ENCODE measurements at places on chromosomes 16 and 17.

DNA sequence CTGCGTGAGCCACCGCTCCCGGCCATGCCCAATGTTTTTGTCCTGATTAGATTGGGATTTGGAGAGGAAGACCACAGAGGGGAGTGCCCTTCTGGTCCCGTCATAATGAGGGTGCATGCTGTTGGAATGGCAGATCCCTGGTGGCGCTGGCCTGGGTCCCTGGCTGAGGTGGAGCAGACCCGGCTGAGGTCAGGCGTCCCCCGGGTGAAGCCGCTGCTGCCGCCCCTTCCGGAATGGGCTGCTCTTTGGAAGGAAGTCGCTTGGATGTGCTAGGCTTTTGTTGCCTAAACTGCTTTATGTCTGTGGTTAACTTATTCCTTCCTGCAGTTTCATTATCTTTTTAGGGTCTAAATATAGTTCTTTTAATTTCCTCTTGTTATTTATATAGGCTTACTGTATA, 120.3 kb upstream of the CHMP6 start:
- no peak for DNase-seq

GRCh38 chr17:81651692-81652091, 4.7 kb downstream of the PDE6G start:
- no peak for DNase-seq

DNA sequence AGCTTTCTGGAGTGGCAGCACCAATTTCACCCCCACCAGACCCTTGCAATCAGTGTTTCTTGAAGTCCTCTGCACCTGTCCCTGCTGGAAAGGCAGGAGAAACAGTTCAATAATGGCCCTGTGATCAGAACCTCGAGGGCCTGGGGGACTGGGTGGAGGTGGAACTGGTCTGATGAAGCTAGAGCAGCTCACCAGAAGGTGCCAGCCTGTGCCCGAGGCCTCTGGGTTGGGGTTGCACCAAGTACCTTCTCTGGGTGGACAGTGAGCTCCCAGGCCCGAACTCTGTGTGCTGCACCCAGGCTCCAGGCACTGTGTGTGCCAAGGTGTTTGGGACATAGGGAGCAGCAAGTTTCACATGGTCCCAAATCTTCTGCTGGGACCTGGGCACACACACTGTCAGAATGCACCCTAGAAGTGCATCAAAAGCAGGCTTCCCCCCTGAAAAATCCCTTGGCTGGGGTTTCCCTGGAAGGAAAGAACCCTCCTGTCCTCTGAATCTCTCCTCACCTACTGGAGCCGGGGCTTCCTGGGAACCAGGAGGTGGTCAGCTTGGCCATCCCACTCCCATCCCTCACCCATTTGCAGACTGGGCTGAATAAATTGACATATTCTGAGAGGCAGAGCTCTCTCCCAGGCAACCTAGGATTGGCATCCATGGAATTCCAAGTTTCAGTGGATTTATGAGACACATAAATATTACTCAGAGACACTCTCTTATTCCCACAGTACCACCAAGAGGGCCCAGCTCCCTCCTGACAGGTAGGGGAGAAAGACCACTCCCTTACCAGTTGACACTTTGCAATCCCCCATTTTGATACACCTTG, 17.4 kb downstream of the CD300LG start:
- DNase-seq = no peak

- no peak for DNase-seq
Observed at GRCh38 chr17:7846063-7846735, 8.7 kb upstream of the TMEM88 start.

DNA sequence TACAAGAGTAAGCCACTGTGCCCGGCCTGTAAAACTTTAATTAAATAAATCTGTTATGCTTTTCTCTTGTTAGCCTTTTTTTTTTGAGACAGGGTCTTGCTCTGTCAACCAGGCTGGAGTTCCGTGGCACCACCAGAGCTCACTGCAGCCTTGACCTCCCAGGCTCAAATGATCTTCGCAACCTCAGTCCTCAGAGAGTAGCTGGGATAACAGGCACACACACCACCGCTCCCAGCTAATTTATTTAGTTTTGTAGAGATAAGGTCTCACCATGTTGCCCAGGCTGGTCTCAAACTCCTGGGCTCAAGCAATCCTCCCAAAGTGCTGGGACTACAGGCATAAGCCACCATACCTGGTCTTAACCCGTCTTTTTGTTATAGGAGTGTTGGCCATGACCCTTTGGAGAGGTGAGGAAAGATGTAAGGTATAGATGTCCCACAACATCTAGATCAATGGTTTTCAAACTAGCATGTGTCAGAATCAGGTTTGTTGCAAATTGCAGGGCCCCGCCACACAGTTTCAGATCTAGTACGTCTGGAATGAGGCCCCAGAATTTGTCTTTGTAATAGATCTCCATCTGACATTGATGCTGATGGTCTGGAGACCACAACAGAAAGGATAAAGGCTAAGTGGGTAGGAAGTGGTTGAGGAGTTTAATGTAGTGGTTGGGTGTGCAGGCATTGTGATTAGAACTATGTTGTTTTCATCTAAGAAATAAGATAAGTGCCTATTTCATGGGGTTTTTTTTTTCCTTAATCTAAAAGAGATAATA, 4.3 kb upstream of the GGA2 start:
- no peak for DNase-seq

DNA sequence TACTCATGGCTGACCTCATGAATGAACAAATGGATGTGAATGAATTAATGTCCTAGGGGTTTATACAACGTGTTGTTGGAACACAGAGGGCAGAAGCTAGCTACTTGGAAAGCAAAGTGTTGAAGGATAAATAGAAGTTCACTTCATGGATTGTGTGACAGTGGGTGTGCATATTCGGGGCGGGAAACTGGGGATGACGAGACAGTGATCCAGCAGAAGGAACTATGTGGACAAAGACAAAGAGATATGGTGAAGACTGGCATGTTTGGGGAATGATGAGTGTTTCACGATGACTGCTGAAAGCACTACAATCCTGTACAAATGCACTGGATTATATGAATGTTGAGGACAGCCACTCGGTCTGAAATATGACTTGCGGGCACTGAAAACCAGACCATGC, 250.5 kb upstream of the C16orf82 start:
- DNase-seq = no peak

DNA sequence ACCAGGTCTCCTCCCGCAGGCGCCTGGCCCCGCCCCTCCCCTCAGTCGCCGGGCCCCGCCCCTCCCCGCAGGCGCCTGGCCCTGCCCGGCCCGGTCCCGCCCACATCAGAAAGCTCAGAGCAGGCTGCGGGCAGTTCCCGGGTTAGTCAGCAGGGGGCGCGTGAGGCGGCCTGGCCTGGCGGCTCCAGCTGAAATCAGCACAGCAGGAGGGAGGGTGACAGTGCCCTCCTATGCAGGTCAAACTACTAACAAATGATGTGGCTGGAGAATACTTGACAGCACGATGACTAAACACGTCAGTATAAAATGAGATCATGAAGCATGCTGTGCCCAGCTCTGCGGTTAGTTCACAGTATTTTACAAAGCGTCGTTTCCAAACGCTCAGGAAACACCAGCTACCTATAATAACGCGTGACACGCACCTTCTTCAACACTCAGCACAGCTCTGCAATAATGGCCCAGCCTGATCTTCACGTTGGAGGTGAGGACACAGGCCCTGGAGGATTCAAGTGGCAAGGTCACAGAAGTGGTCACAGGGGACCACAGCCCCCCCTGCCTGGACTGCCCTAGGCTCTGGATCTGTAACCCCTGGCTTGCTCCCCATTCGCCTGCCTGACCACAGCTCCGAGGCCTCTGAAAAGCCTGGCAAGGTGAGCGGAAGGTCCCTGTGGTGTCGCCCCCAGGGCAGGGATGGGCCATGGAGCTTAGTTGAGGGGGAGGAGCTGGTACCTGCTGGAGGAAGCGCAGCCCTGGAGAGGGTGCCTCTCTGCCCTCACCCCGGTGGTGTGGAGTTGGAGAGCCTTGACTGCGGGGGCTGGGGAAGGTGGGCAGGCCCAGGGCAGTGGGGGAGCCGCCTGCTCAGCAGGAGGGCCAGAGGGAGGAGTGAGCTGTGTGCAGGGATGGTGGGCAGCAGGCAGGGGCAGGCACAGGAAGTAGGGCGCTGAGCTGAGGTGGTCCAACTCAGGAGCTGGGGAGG, 81.2 kb downstream of the KCNJ12 start:
- DNase-seq = peak; percentile 93

DNA sequence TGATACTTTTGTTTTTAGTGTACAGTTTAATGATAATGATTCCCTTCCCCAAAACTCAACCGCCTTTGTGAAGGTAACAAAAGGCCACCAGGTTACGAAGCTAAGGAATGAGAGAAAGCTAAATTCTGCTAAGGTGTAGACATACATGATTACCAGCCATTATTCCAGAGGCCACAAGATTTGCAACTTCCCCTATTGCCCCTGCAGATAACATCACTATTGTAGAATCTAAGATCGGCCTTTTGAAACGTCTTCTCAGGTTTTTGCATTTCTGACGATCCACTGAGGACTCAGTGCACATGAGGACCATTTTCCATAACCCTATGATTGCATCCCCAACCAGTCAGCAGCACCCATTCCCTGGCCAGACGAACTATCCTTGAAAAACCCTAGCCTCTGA, 33.9 kb upstream of the SNN start:
- DNase-seq = no peak

DNA sequence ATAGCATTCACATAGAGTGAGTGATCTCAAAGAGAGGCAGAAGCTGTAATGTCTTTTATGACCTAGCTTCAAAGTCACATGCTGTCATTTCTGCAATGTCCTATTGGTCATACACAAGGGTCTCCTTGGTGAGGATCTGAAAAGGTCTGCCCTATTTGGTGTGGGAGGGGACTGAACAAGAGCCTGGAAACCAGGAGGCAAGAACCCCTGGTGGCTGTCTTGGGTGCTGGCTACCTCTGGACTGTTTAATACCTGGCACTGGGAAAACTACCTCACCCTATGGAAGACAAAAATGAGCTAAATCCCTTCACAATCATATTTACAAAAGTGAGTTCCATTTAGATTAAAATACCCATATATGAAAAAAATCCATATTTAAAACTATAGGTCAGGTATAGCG, 9.0 kb downstream of the KCTD13 start:
- no peak for DNase-seq

GRCh38 chr17:71655542-71655941, 465.3 kb upstream of the SOX9 start:
- no peak for DNase-seq

- DNase-seq = no peak
Observed at GRCh38 chr17:37729905-37730304, 15.0 kb downstream of the HNF1B start.
